SIG-M5 (cell line): ENCODE measurements at places on chromosomes 6 and 20.

DNA sequence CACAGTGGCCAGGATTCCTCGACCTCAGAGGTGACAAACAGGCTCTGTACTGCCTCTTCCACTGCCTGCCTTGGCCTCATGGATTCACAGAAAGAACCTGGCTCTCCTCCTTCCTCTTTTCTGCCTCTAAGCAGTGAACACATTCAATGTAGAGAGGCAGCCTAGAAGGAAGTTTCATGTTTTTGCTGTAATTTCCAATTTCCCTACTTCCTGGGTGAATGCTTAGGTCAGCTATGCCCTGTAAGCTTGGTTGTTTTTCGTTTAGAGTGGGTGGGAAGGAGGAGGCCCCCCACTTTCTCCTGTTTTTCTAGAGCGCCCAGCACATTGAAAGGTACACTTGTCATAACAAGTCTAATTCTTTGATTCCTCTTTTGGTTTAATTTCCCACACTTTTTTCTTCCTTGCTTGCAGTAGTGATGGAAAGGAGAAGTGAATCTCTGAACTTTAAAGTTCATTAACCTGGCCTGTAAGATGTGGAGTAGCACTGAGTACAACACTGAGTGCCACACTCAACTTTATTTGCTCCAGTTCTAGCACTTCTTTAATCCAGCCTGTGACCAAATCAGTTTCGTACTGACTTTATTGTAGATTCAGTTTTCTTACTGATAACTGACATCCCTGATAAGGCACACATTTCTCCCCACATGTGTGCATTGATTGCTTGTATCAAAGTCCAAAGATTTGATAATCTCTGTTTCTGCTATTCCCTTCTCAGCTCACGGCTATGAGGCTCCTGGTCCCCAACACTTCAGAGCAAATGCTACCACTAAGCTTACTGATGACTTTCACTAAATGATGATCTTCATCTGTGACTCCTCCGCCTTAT is 100.0 kb upstream of the MAN1A1 start:
- no peak for DNase-seq

DNA sequence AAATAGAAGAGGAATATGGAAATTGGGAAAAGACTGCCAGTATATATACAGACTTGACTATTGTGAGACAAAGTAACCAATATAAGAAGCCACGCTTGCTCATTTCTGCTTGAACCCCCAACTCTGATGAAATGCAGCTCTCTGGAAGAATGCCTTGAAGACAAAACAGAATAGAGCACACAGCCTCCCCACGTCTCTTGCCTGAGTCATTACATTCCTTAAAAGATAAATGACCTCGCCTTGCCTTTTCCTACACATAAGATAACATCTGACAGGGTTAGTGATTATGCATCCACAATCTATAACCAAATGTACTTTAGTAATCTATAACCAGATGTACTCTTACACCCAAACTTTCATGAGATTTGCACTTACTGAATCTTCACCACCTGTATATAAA is 141.1 kb upstream of the EEF1E1 start:
- no peak for DNase-seq

GRCh38 chr6:17036065-17036393 is 65.8 kb upstream of the STMND1 start:
- no peak for DNase-seq

DNA sequence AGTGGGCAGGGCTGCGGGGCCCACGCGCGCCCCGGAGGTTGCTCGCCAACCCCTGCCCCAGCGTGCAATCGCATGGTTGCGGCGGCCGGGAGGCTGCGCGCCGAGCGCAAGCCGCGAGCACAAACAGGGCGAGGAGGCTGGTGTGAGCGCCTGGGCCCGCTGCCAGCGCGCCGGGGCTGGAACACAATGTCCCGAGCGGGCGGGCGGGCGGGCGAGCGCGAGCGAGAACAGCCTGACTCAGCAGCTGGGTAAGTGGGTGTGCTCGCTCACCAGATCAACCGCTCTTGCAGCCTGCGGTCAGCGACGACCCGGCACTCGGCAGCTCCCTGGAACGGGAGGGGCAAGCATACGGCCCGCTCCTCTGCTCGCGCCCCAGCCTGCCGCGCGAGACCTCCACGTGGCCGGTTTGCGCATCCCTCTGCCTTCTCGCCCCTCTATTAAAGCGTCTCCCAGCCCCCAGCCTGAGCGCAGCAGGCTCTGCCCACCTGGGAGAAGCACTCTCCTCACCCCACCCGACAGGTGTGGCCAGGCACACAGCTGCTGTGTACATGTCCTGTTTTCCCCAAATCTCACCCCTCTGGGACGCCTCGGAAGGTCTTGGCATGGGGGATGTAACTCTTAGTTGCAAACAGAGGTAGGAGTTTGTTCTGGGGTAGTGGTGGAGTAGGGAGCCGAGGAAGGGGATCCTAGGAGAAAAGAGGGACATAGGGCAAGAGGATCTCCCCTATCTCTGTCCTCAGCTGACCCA is 8.7 kb upstream of the ARMC12 start:
- DNase-seq = peak; percentile 47

GRCh38 chr6:168261234-168261633 is 58.3 kb downstream of the DACT2 start:
- no peak for DNase-seq

GRCh38 chr20:32157611-32158010 is 48.1 kb downstream of the TM9SF4 start:
- no peak for DNase-seq

DNA sequence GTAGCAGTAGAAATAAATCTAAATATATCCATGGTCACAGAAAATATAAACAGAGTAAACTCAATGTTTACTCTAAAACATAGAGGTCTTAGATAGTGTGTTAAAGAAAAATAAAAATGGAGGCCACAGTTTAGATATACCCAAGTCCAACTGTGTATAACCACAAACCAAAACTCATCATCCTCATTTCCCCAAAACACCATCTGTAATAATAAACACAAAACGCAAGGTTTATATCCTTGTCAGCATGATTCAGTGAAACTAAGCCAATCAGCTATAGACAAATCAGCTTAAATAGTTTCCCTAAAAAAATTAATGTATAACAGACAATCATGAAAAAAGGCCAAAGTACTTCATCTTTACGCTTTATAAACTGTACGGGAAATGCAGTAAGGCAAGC is 2.7 kb upstream of the HACE1 start:
- DNase-seq = no peak

DNA sequence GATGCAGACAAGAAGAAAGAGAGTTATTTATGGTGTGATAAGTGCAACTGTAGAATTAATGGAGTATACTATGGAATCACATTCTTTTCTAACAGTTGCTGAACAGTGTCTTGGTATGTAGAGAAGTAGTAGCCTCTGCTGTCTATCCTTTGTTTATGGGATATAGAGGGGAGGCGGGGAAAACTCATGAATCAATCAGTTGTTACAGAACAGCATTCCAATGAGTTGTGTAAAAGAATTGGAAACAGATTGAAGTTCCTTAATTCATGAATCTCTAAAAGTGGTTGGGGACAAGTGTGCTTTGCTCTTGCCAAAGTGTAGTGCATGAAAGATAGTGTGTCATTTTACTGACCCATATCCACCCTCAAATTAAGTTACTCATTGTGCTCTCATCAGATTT is 77.7 kb downstream of the FLRT3 start:
- no peak for DNase-seq

GRCh38 chr6:32666420-32667300 is at the start of gene HLA-DQB1:
HLA-DQB1 (minus strand) TSS chr6:32666657; CDS start chr6:32666607, 50 bp downstream.
- DNase-seq = no peak

GRCh38 chr6:132167929-132168892 is 217.0 kb upstream of the CCN2 start:
- DNase-seq = no peak

- DNase-seq = no peak
These were observed 108.0 kb upstream of the C6orf118 start for GRCh38 chr6:165417278-165417865.

GRCh38 chr6:147040121-147040910 is 163.9 kb upstream of the STXBP5 start:
- no peak for DNase-seq

GRCh38 chr20:40510622-40511021 is 178.4 kb downstream of the MAFB start:
- DNase-seq = no peak

DNA sequence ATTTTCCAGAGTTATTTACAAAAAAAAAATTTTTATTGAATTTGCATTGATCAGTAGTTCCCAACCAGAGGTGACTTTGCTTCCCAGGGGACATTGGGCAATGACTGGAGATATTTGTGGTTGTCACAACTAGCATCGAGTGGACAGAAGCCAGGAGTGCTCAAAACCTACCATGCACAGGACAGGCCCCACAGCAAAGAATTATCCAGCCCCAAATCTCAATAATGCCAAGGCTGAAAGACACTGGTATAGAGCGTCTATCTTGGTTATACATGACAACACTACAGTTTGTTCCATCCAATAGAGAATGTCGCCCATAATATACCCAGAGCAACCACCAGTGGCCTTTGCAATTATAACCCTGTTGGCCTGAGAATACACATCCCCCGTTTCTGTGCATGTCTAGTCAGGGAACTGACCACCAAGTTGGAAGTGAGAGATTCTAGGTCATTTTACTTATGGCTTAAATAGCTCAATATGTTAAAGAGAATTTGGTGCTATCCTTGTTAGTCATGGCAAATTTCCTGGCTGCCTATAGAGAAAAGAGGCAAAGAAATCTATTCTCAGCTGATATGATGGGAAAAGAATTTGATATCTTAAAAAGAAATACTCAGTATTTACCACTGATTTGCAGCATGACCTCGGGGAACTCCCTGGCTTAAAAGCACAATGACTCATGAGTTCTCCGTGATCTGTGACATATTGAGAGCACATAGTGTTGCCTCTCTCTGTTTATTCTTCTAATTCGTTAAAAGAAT is 76.0 kb upstream of the ADTRP start:
- DNase-seq = no peak

- no peak for DNase-seq
These were observed 127.4 kb downstream of the CD24 start for GRCh38 chr6:106847116-106847515.

GRCh38 chr6:31826793-31827285 is 699 bp upstream of the HSPA1B start:
- DNase-seq = no peak

GRCh38 chr20:50572938-50573777 is 63.0 kb downstream of the PTPN1 start:
- no peak for DNase-seq

DNA sequence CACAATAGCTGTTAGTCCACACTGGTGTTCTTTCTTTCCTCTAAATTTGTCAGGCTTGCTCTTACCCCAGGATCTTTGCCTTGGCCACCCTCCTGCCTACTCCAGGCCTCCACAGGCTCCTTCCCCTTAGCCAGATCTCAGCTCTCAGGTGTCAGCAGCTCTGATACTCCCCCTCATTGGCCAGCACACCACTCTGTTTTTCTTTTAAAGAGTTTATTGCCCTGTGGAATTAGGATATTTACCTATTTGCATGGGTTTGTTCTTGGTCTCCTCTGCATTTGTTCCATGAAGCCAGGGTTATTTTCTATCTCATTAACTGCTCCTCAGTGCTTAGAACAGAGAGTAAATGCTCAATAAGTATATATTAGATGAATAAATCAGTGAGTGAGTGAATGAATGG is 36.8 kb downstream of the GCNT2 start:
- DNase-seq = no peak

DNA sequence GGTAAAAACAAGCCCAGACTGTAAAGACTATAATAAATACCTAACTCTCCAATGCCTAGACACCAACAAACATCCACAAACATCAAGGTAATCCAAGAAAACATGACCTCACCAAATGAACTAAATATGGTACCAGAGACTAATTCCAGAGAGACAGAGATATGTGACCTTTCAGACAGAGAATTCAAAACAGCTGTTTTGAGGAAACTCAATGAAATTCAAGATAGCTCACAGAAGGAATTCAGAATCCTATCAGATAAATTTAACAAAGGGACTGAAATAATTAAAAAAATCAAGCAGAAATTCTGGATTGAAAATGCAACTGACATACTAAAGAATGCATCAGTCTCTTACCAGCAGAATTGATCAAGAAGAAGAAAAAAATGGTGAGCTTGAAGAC is 26.6 kb downstream of the NCOA6 start:
- DNase-seq = no peak

DNA sequence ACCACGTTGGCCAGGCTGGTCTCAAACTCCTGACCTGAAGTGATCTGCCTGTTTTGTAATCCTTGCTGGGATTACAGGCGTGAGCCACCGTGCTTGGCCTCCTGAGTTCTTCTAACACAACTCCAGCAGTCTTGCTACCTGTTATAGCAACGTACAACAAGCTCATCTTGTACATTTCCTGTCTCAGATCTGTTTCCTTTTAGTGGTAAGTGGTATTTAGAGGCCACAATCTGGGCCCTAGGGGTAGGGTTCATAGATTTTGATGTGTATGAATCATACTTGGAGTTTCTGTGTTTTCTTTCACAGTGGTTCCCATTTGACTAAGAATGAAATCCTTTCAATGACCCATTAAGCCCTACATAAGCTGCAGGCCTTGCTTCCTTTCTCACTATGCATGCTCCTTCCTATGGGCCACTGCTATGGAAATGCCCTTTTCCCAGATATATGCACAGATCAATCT is 27.1 kb upstream of the SYNCRIP start:
- DNase-seq = peak; percentile 15

DNA sequence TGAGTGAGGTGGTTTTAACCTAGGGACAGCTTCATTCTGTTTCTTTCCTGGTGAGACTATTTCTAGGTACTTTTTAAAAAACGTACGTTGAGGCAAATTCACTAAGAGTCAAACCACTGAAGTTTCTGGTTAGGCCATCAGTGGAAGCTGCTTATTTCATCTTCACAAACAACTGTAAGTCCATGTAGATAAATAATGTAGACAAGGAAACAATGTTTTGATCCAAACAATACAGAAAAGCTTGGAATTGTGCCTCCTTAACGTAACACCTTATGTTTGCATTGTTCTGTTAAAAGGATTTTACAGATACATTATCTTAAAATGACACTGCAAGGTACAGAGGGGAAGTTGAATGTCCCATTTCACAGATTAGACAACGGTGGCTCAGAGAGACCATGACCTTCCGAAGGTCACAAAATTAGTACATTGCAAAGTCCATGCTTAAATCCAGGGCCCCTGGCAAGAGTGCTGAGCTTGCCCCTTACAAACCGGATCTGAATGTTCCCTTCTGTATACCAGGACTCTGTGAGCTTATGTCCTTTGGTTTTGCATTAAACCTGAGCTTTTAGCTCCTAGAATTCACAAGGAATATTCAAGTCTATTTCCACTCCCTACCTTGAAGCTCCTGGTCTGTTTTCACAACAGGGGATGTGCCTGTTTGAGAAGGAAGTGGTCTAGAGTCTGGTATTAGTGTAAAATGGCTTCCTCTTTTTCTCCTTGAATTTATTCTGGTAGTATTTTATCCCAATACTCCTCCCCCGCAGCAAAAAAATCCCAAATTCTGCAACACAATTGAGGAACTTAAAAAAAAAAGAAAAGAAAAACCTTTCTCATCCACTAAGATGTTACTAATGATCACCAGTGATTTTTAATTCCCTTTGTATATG is 28.9 kb upstream of the ZNF217 start:
- DNase-seq = no peak
